ENCODE measurements at places on chromosomes 1 and 21.

DNA sequence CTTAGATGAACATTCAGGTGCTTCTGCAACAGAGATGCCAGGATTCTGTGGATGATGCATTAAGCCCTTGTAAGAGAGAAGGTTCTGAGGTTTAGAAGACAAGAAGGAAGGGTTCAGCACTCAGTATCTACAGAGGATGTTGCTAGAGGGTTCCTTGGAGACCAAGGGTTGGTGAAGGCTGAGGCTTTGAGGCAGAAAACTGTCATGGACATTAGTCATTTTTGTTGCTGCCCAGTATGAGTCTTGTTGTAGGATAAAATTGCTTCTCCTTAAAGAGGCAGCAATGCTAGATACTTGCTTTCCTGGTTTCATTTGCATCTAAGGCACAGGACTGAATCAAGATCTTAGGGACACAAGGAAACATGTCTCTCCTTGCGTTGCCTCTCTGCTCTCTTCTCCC, 319.4 kb upstream of the NFIA start:
- H3K36me3 ChIP-seq: no peaks in the 10 kb centered on the region
- H3K27me3 ChIP-seq: no peaks in the 10 kb centered on the region
- H3K4me3 ChIP-seq: no peak overlapping the region
- no peaks in the 10 kb centered on the region for H3K4me1 ChIP-seq
- no peak overlapping the region for H3K27ac ChIP-seq
- DNase-seq: no peak

DNA sequence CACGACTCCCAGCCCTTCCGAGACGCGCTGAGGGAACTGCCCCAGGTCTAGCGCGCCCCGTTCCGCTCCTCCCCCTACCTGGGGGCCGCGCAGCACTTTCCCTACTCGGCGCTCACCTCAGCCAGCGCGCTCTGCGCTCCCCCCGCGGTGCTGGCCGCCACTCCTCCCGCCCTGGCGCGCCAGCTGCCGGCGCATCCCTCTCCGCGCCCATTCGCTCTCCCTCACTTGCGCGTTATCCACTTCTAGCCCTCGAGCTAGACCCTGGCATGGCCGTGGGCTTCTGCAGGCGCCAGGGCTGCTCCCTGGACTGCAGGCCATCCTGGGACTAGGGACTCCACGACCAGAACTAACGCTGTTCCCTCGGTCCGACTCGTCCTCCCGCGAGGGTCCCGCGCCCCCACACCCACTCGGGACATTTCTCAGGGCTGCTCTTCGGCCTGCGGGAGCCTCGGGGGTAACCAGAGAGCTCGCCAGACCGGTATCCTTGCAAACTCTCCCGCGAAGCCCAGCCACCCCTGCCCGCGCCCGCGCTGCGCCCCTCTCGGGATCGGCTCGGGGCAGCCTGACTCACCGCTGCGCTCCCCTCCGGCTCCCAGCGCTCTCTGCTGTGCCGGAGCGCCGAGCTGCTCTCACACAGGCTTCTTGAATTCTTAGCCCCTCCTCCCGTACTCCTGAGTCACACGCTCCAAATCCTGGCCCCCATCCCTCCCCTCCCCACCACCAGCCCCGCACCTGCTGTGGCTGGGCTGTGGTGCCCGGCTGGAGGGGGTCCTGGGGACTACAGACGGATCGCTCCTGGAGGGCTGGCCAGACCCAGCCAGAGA, at the start of gene NGF:
Gene NGF, minus strand, starts transcription at position 617 of the 824 bp plus-strand sequence. CDS start 51,454 bp downstream, outside the sequence.
- H3K36me3 ChIP-seq: no peaks in the 10 kb centered on the region
- H3K4me3 ChIP-seq: peak within 1 kb of the TSS; percentile 13
- DNase-seq: no peak
- peaks cover 56% of the 10 kb centered on the region for H3K27me3 ChIP-seq
- H3K4me1 ChIP-seq: no peaks in the 10 kb centered on the region

DNA sequence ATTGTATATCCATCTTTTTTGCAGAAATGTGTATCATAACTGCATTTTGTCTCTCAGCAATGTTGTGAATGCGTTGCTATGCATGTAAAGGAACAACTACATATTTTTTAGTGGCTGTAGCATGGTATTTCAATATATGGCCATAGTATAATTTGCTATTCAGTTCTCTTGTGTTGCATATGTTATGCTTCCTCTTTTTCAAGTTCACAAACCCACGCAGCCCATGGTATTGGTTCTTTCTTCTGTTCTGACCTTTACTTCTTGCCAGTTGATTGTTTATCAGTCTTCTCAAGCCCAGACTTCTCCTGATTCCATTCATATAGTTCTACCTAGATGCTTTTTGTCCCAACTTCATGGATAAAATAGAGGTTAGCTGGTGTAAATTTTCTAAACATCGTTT, 6.1 kb downstream of the SLC22A15 start:
- no peaks in the 10 kb centered on the region for H3K36me3 ChIP-seq
- DNase-seq: no peak
- H3K4me1 ChIP-seq: no peaks in the 10 kb centered on the region
- peaks cover 8% of the 10 kb centered on the region for H3K27me3 ChIP-seq
- H3K4me3 ChIP-seq: no peak overlapping the region
- no peak overlapping the region for H3K27ac ChIP-seq

- no peak overlapping the region for H3K4me3 ChIP-seq
- no peaks in the 10 kb centered on the region for H3K36me3 ChIP-seq
- no peaks in the 10 kb centered on the region for H3K27me3 ChIP-seq
- peaks cover 13% of the 10 kb centered on the region for H3K4me1 ChIP-seq
- no peak overlapping the region for H3K27ac ChIP-seq
Observed at GRCh38 chr1:158075078-158075477, 81.6 kb downstream of the KIRREL1 start.

DNA sequence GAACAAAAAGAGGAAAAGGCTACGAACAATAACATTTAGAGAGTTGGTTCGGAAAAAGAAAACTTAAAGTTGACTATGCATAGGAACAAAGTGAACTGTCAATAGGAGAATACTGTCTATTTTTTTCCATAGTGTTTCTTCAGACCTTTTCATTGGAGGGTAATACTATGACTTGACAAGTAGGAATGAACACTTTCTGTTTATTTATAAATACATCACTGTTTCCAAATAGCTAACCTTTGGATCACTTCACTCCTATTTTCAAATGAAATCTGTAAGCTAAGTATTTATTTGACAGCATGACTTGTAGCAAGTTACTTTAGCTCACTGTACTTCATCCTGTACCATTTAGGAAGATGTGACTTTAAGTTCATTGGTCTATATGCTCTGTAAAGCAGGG, 221.3 kb downstream of the COL24A1 start:
- no peaks in the 10 kb centered on the region for H3K4me1 ChIP-seq
- no peaks in the 10 kb centered on the region for H3K36me3 ChIP-seq
- no peak overlapping the region for H3K4me3 ChIP-seq
- no peaks in the 10 kb centered on the region for H3K27me3 ChIP-seq

GRCh38 chr1:222543817-222544216, 4.1 kb downstream of the HHIPL2 start:
- H3K27ac ChIP-seq: no peak overlapping the region
- H3K27me3 ChIP-seq: peaks cover 14% of the 10 kb centered on the region

DNA sequence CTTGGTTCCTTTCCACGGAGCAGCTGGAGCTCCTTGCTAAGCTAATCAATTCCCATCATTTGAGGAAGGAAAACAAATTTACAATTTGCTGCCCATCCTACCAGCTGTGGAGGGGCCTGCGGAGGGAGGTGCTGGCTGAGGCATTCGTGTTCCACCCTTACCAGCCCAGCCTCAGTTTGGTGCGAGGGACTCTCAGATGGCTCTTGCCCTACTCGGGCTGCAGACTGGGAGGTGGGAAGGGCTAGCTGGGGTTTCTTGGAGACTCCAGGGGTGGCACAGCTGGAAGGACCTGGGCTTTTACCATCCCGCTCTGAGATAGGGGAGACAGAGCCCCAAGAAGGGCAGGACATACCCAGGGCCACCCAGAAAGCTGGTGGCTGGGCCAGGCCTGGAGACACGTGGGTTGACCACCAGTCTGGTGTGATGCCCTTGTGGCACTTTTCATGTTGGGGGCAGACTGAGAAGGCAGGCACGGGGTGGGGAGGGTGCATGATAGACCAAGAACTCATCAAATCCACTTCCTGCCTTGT, 17.7 kb downstream of the DISP3 start:
- no peak for DNase-seq
- peaks cover 16% of the 10 kb centered on the region for H3K27me3 ChIP-seq
- H3K36me3 ChIP-seq: no peaks in the 10 kb centered on the region
- H3K27ac ChIP-seq: no peak overlapping the region

Data from thymus (tissue), 14 donors.